ENCODE measurements at places on chromosomes 6 and 20. TPM values are rescaled to one million over a fixed set of nuclear protein-coding genes. Genes with fewer than 3 reads are reported as not detected.

The PHF20 gene
- total RNA-seq: 27.1 TPM

The HAO1 gene
- not detected for total RNA-seq

The CCM2L gene
- not detected for total RNA-seq

The TINAG gene
- 0.72 TPM for total RNA-seq
